ENCODE measurements at places on chromosomes 11 and 22.
A peak's percentile ranks its signal among the peaks of the same experiment; 100 is the strongest.

GRCh38 chr11:120153221-120153620 lies 15.3 kb upstream of the TRIM29 start:
- DNase-seq: no peak

DNA sequence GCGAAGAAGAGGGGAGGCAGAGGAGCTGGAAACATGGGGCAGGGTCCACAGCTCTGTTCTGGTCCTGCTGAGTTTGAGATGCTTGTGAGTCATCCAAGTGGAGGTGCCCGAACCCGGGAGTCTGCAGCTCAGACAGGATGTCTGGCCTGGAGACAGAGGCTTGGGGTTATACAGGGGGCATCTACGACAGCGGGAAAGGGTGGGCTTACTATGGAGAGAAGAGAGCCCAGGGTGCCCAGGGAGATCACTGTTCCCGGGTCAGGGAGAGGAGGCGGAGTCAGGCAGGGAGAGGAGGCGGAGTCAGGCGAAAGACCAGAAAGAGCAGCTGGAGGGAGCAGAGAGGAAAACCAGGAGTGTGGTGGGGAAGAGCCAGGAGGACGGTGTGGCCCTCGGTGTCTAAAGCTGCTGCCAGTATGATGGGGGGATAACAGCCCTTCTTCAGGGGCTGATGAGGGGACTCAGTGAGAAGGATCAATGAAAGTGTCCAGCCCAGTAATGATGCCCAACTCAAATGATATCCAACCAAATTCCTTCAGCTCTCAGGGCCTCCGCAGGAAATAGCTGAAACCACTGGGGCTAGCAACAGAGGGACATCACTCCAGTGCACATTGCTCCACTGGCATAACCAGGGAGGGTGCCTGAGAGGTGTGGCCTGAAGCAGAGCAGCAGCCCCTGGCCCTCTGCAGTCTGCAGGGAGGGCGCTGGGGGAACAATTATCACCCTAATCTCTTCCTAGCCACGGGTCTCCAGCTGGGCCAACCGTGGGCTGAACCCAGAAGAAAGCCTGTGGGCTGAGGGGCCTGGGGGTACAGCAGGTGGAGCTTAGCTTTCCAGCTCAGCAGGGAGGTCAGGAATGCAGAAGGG lies 2.6 kb upstream of the LTBP3 start:
- DNase-seq: no peak

DNA sequence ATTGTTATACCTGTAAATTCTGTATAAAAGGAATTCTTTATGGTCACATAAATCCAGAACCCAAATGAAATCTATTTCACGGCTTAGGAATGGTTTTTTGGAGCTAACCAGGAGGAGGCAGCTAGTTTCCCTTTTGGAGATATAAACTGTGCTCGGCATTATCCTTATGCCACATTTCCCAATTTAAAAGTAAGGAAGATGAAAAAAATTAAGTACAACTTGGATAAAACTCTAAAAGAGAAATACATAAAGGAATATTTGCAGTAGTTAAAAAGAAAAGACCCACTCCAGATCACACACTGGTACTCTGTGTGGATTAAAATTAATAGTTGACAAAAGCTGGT lies 17.7 kb downstream of the DLAT start:
- DNase-seq: no peak

DNA sequence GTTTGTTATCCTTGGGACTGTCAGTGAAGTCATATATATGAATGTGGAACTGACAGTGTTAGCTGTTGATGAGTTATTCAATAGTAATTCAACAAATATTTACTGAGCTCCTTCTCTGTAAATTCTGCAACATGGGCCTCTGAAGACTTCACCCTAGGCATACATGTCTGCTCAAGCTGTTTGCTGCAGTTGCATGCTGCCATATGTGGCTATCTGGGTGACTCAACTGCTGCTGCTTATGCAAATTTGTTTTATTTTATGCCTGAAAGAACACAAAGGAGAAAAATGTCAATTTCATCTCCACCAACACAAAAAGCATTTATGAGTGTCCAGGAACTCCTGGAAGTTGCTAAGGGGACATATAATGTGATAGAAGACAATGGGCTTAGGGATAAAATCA lies 417.6 kb downstream of the AASDHPPT start:
- DNase-seq: no peak

DNA sequence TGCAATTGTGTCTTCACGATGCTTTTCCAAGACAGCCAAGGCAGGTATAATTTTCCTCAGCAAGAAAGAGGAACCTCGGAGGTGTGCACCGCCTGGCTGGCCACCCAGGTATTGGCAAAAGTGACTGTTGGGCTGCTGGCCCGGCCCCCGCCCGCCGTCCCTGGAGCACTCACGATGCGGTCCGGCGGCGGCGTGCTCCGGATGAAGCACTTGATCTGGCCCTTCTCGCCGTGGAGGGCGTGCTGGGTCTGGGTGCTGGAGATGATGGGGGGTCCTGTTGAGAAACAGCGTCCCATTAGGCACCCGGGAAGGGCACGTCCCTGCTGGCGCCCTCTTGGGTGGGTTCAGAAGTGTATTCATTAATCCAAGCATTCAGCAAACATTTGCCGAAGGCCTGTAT lies 84.8 kb downstream of the ST3GAL4 start:
- no peak for DNase-seq

- no peak for DNase-seq
Measured at GRCh38 chr22:28139516-28139915, 220.5 kb upstream of the PITPNB start.

- DNase-seq: no peak
Measured at GRCh38 chr11:115193914-115194801, 310.1 kb downstream of the CADM1 start.

DNA sequence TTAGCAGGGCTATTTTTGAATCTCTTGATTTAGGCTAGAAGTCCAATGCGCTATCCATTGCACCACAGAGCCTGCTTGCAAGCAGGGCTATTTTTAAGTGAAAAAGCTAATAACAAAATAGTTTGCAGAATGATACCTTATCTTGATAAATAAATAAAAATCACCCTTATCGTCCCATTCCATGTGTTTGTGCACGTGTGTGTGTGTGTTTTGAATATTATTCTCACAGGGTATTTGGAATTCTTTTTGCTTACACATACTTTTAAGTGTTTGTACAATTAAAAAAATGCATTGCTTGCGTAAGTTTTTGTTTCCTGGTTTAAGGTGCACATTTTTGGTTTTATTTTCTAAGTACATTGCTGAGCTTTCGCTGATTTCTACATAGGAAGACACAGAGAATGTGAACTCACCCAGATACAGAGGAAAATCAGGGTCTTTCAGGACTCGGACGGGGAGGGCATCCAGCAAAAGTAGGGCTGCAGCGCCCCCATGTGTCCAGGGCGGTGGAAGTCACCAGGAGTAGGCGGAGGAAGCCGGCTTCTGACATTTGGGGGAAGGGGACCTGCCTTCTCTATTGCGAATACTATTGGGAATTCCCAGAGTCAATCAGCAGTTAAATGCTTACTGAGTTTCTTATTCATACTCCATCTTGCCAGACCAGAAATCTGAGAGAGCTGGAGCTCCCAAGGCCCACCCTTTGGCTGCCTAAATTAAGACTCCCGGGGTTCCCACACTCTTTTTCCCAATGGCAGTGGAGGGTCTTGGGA lies 27.3 kb downstream of the SLC1A2 start:
- peak; percentile 76 for DNase-seq

DNA sequence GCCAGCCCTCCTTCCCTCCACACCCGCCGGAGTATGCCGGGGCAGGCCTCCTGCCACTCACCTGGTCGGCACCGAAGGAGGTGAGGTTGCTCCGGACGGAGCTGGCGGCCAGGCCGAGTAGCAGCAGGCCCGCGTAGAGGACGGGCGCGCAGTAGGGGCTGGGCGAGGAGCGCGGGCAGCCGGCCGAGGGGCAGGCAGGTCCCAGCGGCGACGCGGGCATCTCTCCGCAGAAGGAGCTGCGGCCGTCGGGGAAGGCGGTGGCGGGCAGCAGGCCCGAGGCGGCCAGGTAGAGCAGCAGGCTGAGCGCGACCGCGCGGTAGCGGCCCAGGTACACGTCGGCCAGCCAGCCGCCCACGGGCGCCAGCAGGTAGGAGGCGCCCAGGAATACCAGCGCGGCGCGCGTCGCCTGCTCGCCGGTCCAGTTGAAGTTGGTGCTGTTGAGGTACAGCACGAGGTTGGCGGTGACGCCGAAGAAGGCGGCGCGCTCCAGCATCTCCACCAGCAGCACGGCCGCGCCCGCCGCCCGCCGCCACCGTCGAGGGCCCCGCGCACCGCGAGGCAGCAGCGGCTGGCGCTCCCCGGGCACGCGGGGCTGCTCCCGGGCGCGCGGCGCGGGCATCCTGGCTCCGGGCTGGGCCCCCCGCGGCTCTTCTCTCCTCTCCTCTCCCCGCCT lies 907 bp downstream of the SLC15A3 start:
- DNase-seq: no peak

- no peak for DNase-seq
Measured at GRCh38 chr22:24463071-24463760, 31.9 kb upstream of the UPB1 start.

DNA sequence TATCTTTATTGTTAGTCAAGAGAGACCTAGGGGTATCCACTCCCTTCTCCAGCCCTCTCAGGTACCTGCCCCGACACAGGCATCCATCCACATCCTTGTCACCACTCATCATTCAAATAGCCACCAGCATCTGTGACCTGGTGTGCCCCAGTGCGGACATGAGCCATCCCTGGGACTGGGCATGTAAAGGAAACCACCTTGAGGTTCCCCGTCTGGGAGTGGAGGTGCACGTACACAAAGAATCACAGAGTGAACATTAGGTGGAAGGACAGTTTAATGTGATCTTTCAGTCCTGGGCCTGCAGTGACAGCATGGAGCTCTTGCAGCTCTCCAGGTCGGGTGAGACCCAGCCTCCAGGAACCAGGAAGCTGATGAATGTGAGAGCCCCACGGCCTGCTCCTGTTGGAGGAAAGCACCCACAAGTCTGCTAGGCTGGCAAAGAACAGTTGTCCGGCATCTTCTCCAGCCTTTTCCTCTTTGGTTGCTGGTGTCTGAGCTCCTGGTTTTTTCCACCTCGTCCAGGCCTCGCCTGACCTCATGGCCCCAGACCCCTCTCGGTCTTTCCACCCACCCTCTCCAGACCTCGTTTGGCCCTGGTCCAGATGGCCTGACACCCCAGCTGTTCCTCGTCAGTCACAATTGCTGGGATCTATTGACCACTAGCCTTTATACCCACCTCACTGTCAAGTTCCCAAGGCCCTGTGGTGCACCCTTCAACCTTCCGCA lies 16.5 kb downstream of the PSMD13 start:
- no peak for DNase-seq

Measured in stimulated activated CD4-positive, alpha-beta T cell treated with anti-CD3 and anti-CD28 coated beads, Interleukin-12 subunit alpha, Interleukin-12 subunit beta, amount 100 ng/mL, for 24 hours (primary cell).